NCI-H187 treated with DMSO at 0.1 percent for 48 hours (cell line): ENCODE measurements at places on chromosomes 1 and 21.

DNA sequence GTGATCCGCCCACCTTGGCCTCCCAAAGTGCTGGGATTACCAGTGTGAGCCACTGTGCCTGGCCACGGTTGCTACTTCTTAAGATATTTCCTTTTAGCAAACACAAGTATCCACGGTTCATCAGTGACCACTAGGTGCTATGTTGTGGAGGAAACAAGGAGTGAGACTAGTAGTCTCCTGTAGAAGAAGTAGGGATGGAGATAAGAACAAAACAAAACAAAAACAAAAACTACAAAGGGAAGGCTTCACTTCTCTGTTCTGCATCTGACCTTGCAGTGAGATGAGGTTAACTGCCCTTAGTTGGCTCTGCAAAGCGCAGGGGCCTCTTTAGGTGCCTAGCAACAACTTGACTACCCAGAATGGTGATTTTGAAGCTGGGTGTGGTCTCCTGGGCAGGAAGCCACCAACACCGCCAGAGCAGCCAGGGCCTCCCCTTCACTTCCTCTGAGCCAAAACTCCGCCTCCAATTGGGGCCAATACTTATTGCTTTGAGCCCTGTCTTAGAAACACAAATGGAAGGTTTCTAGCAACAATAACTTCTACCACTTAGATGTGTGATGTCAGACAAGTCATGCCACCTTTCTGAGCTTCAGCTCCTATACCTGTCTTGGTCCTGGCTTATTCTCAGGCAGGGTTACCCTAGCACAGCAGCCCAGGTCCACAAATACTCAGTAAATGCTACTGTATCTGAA lies 12.8 kb upstream of the CDC42 start:
- DNase-seq = no peak

DNA sequence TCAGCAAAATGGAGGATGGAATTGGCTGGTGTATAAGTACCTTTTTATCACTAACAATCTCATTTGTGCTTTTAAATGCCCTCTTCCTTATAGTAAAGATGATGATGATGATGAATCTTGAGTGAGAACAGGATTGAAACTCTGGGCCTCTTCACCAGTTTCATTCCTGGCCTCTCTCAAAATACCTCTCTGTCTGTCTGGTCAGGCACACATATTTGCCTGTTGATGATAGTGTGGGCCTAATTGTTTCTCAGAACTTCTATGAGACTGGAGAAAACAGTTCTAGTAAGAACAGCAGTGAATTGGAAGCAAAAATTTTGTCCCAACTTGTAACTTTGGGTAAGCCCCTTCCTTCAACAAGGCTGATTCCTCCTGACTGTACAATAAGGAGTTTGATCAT lies 94.4 kb upstream of the RGS4 start:
- DNase-seq = no peak

GRCh38 chr1:16971341-16972188 lies 8.9 kb downstream of the MFAP2 start:
- DNase-seq = no peak

DNA sequence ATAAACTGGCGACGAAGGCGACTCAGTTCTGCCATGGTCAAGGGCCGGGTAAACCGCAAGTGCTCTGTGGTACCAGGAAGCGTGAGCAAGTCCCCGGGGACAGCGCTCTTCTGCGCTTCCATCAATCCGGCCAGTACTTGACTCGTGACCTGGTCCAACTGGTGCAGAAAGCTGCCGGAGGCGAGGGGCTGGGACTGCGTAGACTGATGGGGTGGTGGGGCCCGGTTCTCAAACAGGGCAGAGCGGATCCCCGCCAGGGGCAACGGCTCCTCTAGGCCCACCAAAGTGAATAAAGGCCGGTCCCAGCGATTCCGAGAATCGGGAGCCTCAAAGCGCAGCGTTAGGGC lies 852 bp downstream of the KTI12 start:
- DNase-seq = no peak

DNA sequence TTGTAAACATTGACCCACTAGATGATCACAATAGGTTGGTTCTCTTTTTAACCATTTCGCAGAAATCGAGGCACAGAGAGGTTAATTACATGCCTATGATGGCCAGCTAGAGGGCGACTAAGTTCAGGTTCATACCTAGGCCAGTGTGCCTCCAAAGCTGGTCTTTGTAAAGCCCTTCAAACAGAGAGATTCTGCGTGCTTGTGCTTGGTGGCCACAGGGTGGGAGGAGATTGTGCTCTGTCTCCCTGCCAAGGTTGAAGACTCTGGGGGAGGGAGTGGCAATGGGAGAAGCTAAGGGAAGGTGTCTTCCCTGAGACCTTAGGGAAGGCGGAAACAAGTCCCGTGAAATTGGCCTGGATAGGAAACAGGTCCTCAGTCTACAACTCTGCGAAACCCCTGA lies 59.1 kb upstream of the RBM15 start:
- no peak for DNase-seq

- DNase-seq = no peak
Measured at GRCh38 chr1:218305472-218306064, 20.5 kb downstream of the RRP15 start.

DNA sequence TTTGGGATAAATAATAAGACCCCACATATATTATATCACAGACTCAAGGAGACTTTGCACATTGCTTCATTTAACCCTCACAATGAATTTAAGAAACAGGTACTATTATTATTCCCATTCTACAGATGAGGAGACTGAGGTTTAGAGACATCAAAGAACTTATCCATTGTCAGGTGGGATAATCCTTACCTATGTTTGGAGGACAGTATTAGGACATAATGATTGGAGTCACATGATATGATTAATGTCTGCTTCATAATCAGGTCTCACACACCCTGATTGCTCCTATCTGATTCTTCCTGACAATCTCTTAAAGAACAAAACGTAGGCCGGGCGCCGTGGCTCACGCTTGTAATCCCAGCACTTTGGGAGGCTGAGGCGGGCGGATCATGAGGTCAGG lies 16.9 kb downstream of the IRF2BP2 start:
- DNase-seq = no peak

DNA sequence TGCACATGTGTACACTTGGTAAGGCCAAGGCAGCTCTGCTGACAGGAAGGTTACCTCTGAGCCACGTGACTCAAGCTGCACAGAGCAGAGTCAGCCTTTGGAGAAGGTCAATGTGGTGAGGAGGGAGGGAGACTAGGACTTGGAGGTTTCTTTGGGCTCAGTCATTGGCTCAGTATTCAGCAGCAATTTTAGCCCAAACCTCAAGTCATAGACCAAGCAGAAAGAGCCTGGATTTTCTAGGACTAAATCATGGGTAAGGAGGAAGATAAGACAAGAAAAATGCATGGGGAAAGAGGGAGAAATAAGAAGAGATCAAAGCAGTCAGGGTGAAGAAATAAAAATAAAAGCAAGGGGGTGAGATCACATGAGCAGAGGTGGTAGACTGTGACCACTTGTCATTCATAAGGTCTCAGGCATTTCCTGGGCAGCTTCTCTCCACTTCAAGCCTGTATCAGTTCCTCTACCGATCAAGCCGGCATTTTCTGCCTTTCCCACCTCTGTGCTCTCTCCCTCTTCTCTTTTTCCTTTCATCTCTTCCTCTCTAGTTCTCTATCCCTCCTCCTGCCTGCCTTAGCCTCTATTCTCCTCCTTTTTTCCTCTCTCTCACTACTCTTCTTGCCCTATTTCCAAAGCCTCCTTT lies 51.7 kb upstream of the DUSP10 start:
- no peak for DNase-seq
